ENCODE measurements at places on chromosomes 13 and 19.

DNA sequence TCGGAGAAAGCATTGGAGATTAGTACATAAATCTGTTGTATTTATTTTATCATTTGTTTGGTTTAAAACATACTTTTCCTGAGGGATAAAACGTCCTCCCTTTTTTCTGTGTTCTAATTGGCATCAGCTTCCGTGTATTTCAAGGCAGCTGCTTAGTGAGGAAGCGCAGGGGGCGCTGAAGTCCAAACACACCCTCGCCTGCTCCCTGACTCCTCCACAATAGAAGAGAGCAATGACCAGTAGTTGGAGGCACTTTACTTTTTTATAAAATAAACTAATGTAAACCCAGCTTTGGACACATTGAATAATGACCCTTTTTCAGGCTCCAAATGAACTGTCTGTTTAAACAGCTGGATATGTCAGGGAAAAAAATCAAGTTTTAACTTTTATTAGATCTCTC lies 79.9 kb downstream of the RNASEH2B start:
- DNase-seq = peak; percentile 42

- DNase-seq = no peak
Observed at GRCh38 chr13:39575641-39576238, 27.3 kb downstream of the LHFPL6 start.

GRCh38 chr13:62356977-62357376 lies 941.3 kb upstream of the PCDH20 start:
- no peak for DNase-seq

GRCh38 chr19:42037649-42038048 lies 32.4 kb downstream of the GRIK5 start:
- DNase-seq = no peak

GRCh38 chr13:74080762-74081161 lies 53.4 kb downstream of the KLF12 start:
- no peak for DNase-seq

DNA sequence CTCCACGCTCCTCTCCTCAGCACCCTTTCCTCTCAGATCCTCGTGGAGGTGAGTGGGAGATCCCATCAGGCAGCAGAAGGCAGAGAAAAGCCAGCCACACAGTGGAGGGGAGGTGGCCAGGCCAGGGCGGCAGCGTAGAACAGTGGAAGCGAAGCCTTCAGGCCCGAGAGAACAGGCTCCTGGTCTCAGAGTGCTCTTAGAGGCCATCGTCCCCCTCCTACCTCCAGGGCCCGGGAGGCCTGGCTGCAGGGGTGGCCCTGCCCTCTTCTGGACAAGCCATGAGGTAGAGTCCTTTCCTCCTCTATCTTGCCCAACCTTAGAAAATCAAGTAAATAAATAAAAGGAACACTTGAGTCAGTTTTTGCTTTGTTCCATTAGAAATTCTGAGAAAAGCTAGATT lies 202.0 kb downstream of the KATNAL1 start:
- no peak for DNase-seq

DNA sequence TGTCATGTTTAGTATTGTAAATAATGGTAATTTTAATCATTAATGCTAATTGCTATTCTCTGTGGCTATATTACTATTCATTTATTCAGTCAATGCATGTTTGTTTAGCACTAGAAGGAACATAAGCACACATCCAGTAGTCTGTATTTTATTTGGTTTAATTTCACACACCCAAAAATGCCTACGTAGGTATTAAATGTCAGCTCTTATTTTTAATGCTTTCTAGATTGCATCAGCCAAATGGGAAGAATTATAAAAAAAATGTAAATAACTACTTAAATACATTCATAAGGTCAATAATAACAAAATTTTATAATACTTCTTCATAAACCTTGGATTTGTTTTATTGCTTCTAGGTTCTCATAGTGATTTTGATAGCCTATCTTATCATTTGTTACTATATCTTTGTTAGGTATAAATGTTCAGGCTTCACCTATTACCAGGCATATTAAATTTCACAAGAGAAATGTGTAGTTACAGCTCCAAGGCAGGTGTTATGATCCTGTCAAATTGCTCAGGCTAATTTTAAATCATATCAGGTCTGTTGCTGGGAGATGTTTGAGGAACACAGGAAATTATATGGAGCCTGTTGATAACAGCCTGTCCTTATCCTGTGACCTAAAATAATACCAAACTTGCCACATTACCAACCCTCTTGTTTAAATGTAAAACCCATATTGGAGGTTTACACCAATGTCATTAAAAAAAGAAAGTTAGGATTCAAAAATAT lies 34.4 kb downstream of the ITGBL1 start:
- no peak for DNase-seq

- no peak for DNase-seq
Observed at GRCh38 chr13:72530471-72530870, 197.0 kb downstream of the MZT1 start.

DNA sequence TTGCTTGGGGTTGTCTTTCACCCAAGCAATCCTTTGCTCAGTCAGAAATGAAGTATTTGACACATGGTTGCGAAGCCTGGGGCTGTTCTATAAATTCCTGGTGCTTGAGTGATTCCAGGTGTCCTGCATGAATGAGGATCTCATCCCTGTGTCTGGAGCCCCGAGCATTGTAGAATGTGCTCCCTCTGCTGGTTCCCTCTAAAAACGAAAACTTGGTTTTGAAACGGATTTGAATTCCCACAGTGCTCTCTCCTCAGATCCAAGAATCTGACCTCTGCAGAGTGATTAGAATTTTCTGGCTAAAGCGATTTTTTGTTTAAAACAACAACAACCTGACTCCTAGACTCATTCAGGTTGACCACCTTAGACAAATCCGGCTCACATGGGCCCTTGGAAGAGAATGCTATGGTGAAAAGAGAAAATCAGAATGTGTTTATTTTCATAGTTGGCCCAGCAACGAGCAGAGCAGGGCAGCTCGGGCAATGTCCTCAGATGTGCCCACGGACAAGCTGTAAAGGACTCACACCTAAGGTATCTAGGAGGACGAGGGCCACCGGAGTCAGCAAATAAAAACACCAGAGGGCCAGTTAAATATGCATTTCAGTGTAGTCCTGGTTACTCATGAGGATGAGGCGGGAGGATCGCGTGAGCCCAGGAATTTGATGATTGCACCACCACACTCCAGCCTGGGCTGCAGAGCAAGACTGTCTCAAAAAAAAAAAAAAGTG lies 8.7 kb upstream of the ATP12A start:
- DNase-seq = peak; percentile 59

DNA sequence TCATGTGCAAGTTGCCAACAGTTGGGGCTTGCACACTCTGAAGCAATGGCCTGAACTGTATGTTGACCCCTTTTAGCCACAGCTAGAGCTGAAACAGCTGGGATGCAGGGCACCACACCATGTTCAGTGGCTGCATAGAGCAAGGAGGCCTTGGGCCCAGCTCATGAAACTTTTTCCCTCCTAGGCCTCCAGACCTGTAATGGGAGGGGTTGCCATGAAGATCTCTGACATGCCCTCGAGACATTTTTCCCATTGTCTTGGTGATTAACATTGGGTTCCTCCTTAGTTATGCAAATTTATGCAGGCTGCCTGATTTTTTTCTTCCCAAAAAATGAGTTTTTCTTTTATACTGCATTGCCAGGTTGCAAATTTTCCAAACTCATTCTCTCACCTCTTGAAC lies 165.1 kb upstream of the PRR20A start:
- no peak for DNase-seq

DNA sequence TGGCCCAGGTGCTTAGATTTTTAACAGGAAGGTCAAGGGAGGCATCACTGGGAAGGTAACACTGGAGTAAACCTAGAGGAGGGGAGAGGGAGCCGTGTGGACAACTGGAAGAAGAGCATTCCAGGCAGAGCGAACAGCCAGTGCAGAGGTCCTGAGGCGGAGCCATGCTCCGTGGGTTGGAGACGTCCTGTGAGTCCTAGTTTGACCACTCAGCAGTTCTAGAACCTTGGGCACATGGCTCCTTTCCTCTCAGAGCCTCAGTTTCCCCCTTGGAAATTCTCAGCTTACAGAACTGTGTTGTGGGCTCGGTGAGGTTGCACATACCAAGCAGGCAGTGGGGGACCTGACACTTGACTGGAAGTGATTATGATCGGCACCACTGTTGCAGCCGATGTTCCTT lies 130.9 kb downstream of the DPF1 start:
- DNase-seq = no peak

- no peak for DNase-seq
Observed at GRCh38 chr13:46544811-46545210, 8.2 kb upstream of the LRCH1 start.

DNA sequence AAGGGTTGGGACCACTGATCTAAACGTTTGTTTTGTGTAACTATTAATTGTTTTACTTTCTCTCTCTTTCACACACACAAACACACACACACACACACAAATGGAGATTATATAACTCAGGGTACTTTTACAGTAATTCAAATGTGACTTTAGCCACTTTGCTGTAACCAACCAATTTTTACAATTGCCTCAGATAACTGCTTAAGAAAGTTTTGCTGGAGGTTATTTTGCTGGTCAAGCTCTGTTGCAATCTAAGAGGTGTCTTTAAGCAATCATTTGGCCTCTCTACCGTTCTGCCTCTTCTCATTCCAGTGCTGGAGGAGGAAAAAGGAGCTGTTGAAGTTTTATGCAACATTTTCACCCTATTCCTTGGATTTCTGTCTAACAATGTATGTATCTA lies 63.0 kb downstream of the TBC1D4 start:
- DNase-seq = no peak

DNA sequence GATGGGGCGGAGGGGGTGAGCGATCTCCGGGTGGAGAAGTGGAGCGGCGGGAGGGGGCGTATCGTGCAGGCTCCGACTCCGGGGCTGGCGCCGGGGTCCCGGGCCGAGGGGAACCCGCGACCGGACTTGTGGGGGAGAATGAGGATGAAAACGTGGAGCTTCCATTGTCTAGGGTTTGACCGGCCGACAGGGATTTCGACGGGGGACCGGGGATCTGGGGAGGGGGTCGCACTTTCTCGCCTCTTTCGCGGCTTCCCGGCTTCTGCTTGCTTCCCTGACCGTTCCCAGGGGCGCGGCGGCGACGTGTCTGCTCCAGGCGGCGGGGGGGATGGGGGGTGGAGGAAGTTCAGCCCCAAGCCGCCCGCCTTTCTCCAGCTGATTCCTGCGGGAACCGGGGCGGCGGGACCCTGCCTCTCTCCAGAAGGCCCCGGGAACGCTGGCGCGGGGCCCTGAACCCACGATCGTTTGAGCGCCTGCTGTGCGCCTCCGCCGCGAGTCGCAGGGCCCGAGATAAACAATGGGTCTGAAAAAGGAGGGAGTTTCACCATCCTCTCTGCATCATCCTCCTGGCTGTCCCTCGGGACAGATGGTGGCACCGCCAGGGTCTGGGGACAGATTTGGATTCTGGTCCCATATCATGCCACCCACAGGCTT lies 790 bp downstream of the TPM4 start:
- peak; percentile 78 for DNase-seq

DNA sequence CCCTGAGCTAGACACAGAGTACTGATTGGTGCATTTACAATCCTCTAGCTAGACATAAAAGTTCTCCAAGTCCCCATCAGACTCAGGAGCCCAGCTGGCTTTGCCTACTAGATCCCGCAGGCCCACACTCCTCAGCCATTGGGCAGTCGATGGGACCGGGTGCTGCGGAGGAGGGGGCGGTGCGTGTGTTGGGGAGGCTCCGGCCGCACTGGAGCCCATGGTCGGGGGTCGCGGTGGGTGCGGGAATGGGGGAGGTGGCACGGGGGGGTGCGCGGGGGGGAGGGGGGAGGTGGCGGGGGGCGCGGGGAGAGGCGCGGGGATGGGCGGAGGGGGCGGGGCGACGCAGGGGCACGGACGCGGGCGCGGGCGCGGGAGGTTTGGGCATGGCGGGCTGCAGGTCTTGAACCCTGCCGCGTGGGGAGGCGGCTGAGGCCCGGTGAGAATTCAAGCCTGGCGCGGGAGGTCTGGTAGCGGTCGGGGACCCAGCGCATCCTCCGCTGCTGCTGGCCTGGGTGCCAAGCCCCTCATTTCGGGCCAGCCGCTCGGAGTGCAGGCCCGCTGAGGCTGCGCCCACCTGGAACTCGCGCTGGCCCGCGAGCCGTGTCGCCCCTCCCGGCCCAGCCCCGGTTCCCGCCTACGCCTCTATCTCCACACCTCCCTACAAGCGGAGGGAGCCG lies 674.1 kb downstream of the SLITRK5 start:
- DNase-seq = no peak

DNA sequence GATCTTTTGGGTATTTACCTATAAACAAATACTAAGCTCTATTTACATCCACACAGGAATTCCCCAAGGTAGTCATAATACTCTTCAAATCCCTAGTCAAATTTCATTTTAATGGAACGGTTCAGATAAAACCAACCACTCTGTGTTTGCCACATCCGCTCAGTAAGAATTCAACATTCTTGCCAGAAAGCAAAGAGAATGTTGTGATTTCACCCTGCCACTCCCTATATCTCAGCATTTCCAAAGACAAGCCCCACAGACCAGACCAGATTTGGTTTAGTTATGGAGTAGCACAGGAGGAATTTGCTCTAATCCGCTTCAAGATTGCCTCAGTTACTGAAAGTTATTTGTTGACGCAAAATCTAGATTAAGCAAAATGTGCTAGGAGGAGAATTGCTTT lies 105.6 kb upstream of the SERP2 start:
- DNase-seq = no peak

GRCh38 chr13:87798536-87798935 lies 127.4 kb downstream of the SLITRK5 start:
- DNase-seq = no peak

GRCh38 chr13:94454906-94455305 lies 24.6 kb downstream of the DCT start:
- peak; percentile 27 for DNase-seq

DNA sequence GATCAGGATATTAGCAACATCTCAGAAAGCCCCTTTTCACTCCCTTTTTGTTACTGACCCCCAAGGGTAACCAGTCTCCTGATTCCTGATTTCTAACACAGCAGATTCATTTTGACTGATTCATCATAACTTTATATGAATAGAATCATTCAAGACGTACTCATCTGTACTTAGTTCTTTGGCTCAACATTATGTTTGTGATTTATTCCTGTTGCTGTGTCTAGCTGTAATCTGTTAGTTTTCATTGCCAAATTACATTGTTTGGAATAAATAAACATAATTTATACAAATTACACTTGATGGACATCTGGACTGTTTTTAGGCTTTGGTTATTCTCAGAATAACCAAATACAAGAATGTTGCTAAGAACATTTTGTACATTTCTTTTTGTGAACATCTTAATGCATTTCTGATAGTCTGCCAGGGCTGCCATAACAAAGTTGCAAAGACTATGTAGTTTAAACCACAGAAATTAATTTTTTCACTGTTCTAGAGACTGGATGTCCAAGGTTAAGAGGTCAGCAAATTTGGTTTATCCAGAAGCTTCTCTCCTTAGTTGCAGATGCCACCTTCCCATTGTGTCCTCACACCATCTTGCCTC lies 62.8 kb upstream of the EDNRB start:
- DNase-seq = no peak

- DNase-seq = no peak
Observed at GRCh38 chr13:94345374-94346195, 133.9 kb downstream of the DCT start.

- no peak for DNase-seq
Observed at GRCh38 chr19:48826606-48827020, 9.7 kb downstream of the HSD17B14 start.

- DNase-seq = peak; percentile 34
Observed at GRCh38 chr13:95137096-95137495, 164.2 kb downstream of the ABCC4 start.

All from suppressor macrophage (primary cell).